ENCODE measurements at places on chromosomes 2 and 18. TPM values are rescaled to one million over a fixed set of nuclear protein-coding genes. Genes with fewer than 3 reads are reported as not detected.

NDC80 gene
- 91.3 TPM for total RNA-seq

GRCh38 chr18:62663731-62664336 lies 51.5 kb upstream of the PHLPP1 start:
- DNase-seq, result no peak

DNA sequence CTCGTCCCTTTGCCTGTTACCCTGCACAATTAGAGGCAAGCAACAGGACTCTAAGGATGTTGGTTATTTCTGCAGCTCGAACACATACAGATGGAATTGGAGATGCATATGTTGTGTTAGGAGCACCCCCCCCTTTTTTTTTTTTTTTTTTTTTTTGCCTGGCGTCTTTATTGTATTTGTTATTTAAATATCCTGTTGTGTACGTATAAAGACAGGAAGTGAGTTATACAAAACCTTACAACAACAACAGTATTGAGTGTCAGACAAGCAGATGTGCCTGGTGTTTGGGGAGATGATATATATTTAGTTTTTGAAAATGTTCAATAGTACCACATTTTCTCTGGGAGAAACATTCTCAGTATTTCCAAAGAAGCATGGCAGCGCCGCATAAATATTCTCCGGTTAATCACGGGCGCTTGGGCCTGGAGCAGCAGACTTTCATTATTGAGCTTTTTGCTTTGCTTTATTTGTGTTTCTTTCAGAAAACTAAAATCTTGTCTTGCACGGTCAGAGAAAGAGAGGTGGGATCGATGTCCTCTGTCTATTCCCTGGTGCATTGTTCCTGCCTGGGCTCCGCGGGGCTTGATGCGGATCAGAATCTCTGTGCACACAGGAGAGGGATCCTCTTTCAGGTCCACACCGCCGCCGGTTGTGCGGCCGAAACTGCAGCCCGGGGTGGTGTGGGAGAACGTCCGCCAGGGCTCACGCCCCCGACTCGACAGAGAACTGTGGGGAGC lies 23.2 kb upstream of the ZNF516 start:
- no peak for DNase-seq

PTGR3 gene
- total RNA-seq, result 21.8 TPM

GRCh38 chr2:219247678-219248642 lies 2.7 kb downstream of the STK16 start:
- peak; percentile 83 for DNase-seq

All from activated CD8-positive, alpha-beta T cell treated with anti-CD3 and anti-CD28 coated beads, Interleukin-2, amount 10 ng/mL, durations not matched to agents 7 days and 5 days (primary cell).